Ovary (tissue), 10 donors: ENCODE measurements at places on chromosomes 7 and 10. TPM values are rescaled to one million over a fixed set of nuclear protein-coding genes. Genes with fewer than 3 reads are reported as not detected.

DNA sequence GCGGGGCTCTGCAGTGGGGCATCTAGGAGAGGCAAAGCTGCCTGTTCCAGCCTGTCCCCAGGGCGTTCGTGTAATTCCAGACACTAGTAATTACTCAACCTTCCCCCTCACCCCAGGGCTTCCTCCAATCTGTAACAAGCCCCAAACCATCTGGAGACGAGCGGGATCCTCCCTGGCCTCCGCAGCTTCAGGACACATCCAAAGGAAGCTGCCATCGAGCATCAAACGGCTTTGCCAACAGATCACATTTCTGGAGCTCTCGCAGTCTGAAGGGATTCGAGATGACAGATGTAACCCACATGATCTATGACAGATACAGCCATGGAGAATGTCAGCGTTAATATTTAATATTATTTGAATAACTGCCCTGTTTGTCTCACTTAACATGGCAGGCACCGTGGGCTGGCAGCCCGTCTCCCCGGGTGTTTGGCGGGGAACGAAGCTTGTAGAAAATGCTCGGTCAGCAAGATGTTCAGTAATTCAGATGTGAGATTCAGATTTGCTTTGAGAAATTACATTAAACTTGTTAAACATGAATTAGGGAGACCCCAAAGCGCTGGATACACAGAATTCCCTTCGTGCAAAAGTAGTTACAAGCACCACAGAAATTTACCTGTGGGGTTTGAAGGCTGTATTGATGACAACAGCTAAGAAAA is 108.5 kb upstream of the C7orf33 start:
- DNase-seq, result no peak

DNA sequence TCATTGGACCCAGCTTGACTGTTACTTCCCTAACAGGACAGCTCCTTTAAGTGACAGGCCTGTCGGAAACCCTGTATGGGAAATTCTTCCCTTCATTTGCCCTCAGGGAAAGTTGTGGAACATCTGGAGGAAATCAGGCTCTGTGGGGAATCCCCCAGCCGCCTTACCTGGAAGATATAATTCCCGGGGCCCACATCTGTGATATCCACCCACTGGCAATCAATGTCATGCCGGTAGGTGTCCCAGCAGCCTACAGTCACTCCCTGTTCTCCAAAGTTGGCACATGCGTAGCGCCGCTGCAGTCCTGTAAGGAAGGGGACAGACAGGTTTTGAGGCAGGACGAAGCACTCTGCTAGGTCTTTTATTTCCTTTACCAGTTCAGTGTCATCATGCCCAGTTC is 16.6 kb downstream of the LOXL4 start:
- no peak for DNase-seq

GRCh38 chr7:42982604-42983115 is 50.5 kb downstream of the MRPL32 start:
- no peak for DNase-seq

GRCh38 chr10:80709866-80710265 is 172.2 kb downstream of the SH2D4B start:
- no peak for DNase-seq

GRCh38 chr10:131000743-131001142 is 310.8 kb downstream of the TCERG1L start:
- no peak for DNase-seq

DNA sequence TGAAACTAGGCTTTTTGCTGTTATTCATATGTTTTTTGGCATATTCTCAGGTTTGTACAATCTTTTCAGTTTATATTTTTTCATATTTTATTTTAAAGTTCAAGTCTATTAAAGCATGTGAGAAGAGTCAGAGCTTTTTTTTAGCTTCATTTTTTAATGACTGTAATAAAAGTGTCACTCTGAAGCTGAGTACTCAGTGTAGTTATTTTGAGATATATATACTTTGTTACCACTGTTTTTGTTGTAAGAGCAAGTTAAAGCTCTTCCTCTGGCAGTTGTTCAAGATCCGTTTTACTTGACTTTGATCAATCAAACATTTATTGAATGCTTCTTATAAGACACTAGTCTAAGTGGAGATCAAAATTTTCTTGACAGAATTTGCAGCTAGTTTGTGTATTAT is 37.5 kb downstream of the CASD1 start:
- DNase-seq, result no peak

DNA sequence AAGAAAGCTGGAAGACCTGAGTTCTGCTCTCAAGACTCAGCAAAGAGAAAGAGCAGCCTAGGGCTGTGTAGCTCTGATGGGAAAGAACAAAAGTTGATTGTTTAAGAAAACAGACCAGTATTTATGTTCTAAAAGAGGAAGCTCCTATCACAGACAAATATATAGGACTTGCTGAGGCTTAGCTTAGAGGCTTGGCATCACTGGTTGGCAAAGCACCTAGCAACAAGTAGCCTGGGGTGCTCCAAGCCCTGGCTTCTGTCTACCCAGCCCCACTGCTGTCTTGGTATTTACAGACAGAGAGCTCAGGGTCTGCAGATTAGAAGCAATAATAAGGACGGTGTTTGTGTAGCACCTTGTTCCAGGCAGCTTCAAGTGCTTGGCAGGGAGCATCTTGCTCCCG is 36.9 kb upstream of the CCDC3 start:
- DNase-seq, result no peak

GRCh38 chr7:75623390-75624133 is 115.2 kb downstream of the HIP1 start:
- DNase-seq, result no peak

GRCh38 chr7:109956916-109957315 is 1134.0 kb upstream of the LRRN3 start:
- DNase-seq, result no peak

GRCh38 chr7:83118347-83119025 is 44.2 kb downstream of the PCLO start:
- no peak for DNase-seq

GRCh38 chr7:124035706-124036105 is 2.8 kb upstream of the TMEM229A start:
- no peak for DNase-seq

DNA sequence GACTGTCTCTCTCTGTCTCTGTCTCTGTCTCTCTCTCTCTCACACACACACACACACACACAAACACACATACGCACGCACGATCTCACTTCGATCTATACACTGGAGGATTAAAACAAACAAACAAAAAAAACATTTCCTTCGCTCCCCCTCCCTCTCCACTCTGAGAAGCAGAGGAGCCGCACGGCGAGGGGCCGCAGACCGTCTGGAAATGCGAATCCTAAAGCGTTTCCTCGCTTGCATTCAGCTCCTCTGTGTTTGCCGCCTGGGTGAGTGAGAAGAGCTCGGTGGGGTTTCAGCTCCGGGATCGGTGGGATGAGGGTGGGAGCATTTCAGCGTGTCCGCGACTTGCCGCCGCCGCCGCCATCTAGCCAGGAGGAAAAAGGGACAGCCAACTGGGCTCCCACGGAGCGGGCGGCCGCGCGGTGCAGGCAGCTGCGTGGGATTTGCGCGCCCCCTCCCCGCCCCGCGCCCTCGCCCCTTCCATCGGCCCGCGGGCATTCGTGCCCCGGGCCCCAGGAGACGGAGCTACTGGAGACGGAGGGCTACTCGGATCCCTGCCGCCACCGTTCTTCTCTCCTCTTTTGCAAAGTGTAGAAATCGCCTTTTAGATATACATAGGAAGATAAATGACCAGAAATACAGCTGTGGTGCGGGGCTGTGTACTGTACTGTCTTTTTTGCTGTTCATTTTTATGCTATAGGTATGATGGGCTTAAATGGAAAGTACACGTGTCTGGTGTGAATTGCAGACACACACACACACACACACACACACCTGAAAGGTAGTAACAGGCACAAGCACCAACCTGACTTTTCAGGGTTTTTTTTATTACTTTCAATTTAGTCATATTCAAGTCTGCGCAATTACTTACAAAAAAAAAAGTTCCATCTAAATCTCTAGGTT is 581 bp downstream of the PTPRZ1 start:
- no peak for DNase-seq

DNA sequence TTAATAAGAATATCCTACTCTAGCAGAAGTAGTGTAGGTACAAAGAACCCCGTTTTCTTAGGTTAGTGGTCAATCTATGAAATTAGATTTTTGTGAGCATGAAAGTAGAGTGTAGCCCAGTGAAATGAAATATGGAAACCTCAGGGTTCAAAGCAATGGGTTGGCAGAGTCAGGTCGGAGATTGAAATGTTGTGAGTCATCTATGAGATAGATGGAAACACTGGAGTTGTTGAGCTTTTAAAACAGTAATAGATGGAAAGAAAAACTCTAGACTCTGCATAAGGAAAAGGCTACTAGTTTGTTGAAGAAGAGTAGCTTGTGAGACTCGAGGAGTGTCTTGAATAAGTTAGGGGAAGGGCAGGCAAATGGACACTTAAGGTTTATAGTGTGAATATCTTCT is 251.9 kb downstream of the EXOC4 start:
- DNase-seq, result no peak

GRCh38 chr10:24816868-24817396 is 93.2 kb upstream of the ARHGAP21 start:
- no peak for DNase-seq

GRCh38 chr10:113762083-113762482 is 10.6 kb downstream of the PLEKHS1 start:
- no peak for DNase-seq

GRCh38 chr10:14396411-14397048 is 65.8 kb upstream of the FRMD4A start:
- no peak for DNase-seq

DNA sequence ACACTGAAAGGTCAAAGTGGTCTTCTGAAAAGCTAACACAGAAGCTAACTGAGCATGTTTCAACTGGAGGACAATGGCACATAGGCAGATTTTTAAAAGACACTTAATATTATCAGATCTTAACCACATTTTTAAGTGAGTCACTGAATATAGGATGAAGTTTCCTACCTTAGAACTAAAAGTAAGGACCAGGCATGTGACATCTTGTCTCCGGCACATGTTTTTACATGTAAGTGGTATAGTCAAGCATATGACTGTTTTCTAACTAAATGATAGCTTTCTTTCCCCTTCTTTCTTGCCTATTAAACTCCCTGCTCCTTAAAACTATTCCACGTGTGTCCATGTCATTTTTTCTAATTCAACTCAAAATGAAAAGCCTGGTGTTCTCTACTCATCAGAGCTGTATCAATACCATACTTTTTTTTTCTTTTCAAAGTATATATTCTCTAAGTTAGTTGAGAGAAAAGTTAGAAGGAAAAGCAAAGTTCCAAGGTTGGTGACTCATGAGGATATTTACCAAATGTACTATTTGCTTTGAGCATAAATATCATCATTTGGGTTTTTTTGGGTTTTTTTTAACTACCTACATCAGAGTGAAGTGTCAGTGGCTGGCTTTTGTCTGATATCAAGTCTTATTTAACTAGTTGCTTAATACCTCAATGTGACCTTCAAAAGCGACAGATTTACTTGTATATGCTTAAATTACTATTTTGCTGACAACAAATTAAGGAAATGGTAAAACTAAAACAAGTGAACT is 127.5 kb downstream of the CRPPA start:
- DNase-seq, result no peak

GRCh38 chr7:34026481-34027190 is 121.3 kb downstream of the BMPER start:
- no peak for DNase-seq

DNA sequence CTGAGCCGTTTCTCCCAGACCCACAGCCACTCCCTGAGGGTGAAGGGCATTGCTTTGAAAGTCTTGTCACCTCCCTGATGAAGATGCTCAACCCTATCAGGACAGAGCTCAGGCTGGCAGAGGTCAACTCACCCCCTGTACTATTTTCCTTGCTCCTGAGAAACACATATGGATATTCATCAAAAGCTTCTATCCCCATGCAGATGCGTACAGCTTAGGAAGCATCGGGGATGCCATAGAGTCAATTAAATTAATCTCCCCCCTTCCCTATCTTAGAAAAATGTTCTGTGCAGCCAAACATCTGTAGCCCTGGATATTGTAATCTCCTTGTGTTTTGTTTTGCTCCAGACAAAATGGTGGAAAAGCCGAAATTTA is 67.2 kb downstream of the EMX2 start:
- no peak for DNase-seq

- DNase-seq, result no peak
Measured at GRCh38 chr7:41893656-41894055, 190.8 kb upstream of the INHBA start.

DNA sequence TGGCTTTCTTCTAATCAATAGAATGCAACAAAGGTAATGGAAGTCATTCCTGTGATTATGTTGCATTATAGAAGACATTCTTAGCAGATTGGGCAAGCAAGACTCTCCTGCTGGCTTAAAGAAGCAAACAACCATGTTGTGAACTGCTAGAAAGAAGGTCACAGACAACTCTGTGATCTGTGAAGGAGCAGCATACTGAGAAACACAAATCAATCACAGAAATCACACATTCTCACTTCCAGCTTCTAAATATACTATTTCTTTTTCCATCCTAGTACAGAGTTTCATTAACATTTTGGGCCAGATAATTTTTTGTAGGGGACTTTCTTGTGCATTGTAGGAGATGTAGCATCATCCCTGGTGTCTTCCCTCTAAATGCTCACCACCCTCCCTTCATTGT is 28.0 kb upstream of the PALS2 start:
- no peak for DNase-seq

DNA sequence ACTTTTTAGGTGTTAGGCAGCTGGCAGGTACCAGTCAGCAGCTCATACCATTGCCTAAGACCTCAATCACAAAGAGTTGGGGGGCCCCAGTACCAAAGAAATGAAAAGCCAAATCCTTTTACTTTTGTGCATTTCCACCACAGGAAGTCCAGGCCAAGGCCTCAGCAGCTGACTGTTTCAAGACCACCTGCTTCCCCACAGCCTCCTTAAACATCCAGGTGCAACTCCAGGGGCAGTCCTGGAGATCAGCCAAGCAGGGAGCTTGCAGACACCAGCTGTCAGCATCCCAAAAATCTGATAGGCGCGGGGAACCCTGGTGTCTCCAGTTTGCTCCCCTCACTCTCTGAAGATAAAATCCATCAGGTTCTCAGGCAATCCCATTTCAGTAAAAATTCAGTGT is 91.5 kb upstream of the EFCAB10 start:
- no peak for DNase-seq

DNA sequence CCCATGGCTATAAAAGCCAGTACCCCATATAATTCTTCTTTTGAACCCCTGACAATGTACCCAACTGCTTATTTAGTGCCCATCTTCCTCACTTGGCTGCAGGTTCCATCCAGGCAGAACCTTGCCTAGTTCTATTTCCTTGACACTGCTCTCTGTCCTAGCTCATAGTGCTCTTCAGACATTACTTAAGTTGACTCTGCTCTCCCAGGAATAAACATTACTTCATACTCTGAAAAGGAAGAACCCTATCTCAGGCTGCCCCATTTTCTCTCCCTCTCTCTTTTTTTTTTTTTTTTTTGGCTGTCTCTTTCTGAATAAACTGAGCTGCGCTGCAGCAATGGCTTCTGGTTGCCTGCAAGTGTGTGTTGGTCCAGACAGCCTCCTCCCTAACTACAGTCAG is 21.0 kb downstream of the ACTA2 start:
- no peak for DNase-seq

PIP gene
- not detected for total RNA-seq

TSPAN33 gene
- 5.7 TPM for total RNA-seq

SRPK2 gene
- 19.0 TPM for total RNA-seq

ZNF775 gene
- 5.5 TPM for total RNA-seq

PRPS1L1 gene
- total RNA-seq, result not detected

CLRN3 gene
- total RNA-seq, result not detected

ATRNL1 gene
- total RNA-seq, result 91.0 TPM

ERVW-1 gene
- not detected for total RNA-seq

PTF1A gene
- not detected for total RNA-seq

SEMA4G gene
- 17.4 TPM for total RNA-seq

CTAGE8 gene
- total RNA-seq, result 0.46 TPM

NPY gene
- total RNA-seq, result 0.53 TPM

EVX1 gene
- not detected for total RNA-seq

ATOH7 gene
- not detected for total RNA-seq

TMEM273 gene
- 5.0 TPM for total RNA-seq
